ENCODE measurements at places on chromosomes 12 and 14.
A peak's percentile ranks its signal among the peaks of the same experiment; 100 is the strongest.

- DNase-seq, result no peak
These were observed 151.4 kb upstream of the AVPR1A start for GRCh38 chr12:63302269-63302940.

DNA sequence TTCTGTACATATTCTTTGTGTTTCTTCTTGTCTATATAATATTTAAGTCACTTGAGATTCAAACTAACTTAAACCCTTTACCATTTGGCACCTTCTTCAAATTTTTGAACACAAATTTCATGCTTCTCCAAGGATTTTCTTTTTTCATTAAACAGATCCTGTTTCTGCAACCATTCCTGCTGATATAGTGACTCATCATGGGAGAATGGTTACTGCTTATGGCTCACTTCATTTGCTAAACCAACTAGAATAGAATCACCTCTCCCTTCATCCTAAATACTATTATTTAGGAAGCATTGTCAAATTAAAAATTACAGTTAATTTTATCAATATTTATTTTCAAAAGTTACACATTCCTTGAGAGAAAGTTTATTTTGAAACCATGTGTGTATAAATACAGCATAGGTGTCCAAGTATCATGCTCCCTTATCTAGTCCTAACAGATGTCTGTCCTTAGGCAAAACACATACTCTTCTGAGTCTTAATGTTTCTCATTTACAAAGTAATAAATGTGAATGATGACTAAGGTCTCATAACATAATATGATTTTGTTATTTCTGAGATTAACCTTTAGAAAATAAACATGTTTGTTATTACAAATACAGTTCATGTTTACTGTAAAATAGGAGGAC lies 40.7 kb downstream of the PLCZ1 start:
- peak; percentile 18 for DNase-seq

DNA sequence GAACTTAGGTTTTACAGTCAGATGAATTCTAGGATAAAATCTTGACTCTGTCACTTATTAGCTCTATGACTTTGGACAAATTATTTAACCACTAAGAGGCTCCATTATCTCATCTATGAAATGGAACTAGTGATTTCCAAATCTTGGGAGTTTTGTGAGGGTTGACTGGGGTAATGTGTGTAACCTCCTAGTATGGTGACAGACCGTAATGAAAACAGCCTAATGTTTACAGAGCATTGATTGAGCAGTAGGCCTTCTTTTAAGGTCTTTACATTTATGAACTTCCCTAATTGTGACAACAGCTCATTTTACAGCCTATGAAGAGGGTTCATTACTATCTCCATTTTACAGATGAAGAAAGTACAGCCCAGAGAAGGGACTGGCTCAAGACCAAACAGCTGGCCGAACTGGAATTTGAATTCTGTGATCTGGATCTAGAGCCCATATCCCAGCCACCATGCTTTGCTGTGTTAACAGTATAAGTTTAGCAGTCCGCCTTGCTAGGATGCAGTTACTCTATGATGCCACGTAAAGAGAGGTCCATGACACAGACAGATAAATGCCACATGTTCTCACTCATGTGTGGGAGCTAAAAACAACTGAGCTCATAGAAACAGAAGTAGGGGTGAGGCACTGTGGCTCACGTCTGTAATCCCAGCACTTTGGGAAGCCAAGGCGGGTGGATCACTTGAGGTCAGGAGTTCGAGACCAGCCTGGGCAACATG lies 9.1 kb upstream of the FBXL14 start:
- no peak for DNase-seq

GRCh38 chr14:91429385-91429784 lies 11.8 kb upstream of the CCDC88C start:
- DNase-seq, result no peak

DNA sequence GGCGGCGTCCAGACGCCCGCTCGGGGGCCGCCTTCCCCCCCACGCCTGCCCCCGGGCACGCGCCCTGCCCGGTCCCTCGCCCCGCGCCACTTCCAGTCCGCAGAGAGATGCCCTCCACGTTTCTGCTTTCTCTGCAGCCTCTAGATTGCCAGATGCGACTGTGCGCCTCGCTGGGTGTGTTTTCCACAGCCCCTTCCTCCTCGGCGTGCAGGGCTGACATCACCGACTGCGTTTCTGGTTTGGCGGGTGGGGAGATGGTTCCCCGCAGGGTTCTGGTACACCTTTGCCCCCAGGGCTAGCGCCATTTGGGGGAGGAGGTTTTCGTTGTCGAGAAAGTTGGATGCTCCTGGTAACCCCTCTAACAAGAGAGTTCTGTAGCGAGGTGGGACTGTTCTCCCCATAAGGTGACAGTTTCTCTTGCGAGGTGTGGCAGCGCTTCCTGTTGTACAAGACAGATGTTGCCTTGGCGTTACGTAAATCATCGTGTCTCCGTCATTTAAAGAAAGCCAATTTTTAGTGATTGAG lies 1.5 kb downstream of the CALM1 start:
- no peak for DNase-seq

GRCh38 chr12:50070314-50071060 lies 13.1 kb downstream of the ASIC1 start:
- peak; percentile 83 for DNase-seq
